ENCODE measurements at places on chromosomes 11 and 22. TPM values are rescaled to one million over a fixed set of nuclear protein-coding genes. Genes with fewer than 3 reads are reported as not detected.

- no peaks in the 10 kb centered on the region for H3K36me3 ChIP-seq
- no peak for DNase-seq
- no peaks in the 10 kb centered on the region for H3K27me3 ChIP-seq
Measured at GRCh38 chr22:49622241-49623105, 205.2 kb downstream of the BRD1 start.

GRCh38 chr11:36061471-36061870, 117.6 kb downstream of the LDLRAD3 start:
- peaks cover 11% of the 10 kb centered on the region for H3K4me1 ChIP-seq
- H3K36me3 ChIP-seq = no peaks in the 10 kb centered on the region
- DNase-seq = no peak
- H3K27me3 ChIP-seq = no peaks in the 10 kb centered on the region
- H3K4me3 ChIP-seq = no peak overlapping the region
- no peak overlapping the region for H3K27ac ChIP-seq

ADM gene
- total RNA-seq = 17.5 TPM

TRIM6 gene
- 3.2 TPM for total RNA-seq

GRCh38 chr11:99501655-99502054, 480.9 kb downstream of the CNTN5 start:
- H3K4me1 ChIP-seq = no peaks in the 10 kb centered on the region
- no peak overlapping the region for H3K27ac ChIP-seq
- H3K27me3 ChIP-seq = no peaks in the 10 kb centered on the region
- no peak overlapping the region for H3K4me3 ChIP-seq
- H3K36me3 ChIP-seq = no peaks in the 10 kb centered on the region

TLCD5 gene
- 13.2 TPM for total RNA-seq

DNA sequence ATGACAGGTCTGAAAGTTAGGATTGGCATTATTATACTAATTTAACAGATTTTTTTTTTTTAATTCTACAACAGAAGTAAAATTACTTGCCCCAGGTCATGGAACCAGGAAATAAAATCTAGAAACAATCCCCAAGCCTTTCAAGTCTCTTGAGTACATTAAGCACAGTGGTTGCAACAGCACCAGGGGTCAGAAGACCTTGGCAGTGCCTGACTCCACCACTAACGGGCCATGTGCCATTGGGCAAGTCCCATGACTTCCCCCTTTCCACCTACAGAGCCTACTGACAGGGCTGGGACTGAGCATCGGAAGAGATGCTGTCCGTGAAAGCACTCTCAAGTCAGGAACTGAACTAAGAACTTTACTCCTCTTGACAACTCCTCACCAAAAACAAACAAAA, 98.6 kb upstream of the AKIP1 start:
- no peak overlapping the region for H3K4me3 ChIP-seq
- H3K27me3 ChIP-seq = no peaks in the 10 kb centered on the region
- no peaks in the 10 kb centered on the region for H3K36me3 ChIP-seq
- H3K4me1 ChIP-seq = peaks cover 19% of the 10 kb centered on the region
- peak; percentile 56 for DNase-seq
- no peak overlapping the region for H3K27ac ChIP-seq

GRCh38 chr11:1953489-1954266, 6.5 kb downstream of the MRPL23 start:
- H3K4me3 ChIP-seq = no peak overlapping the region
- H3K27me3 ChIP-seq = no peaks in the 10 kb centered on the region
- H3K27ac ChIP-seq = no peak overlapping the region
- no peaks in the 10 kb centered on the region for H3K4me1 ChIP-seq

JAM3 gene
- total RNA-seq = 35.4 TPM

- no peak overlapping the region for H3K27ac ChIP-seq
- peaks cover 1% of the 10 kb centered on the region for H3K4me1 ChIP-seq
- no peaks in the 10 kb centered on the region for H3K27me3 ChIP-seq
- no peak for DNase-seq
Measured at GRCh38 chr11:107856981-107857517, 1.5 kb downstream of the SLC35F2 start.

SCUBE1 gene
- 101 TPM for total RNA-seq

THY1 gene
- 0.36 TPM for total RNA-seq

DNA sequence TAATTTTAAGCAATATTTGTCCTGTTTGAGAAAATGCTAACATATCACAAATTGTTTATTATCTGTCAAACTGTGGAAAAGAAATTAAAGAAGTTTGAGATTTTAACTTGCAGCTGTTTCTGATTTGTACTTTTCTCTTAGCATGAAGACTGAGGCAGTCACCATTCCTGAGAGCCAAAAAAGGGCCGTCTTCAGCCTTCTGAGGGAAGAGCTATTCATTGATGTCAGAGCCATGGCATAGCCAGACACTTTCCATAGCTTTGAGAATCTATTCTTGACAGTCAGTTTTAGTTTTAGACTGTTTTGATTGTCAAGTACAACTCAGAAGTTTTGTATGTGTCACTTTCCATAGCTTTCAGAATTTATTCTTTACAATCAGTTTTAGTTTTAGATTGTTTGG, 32.1 kb downstream of the YAP1 start:
- H3K36me3 ChIP-seq = no peaks in the 10 kb centered on the region
- H3K4me1 ChIP-seq = peaks cover 7% of the 10 kb centered on the region
- no peak overlapping the region for H3K4me3 ChIP-seq
- DNase-seq = no peak
- H3K27me3 ChIP-seq = no peaks in the 10 kb centered on the region

DNA sequence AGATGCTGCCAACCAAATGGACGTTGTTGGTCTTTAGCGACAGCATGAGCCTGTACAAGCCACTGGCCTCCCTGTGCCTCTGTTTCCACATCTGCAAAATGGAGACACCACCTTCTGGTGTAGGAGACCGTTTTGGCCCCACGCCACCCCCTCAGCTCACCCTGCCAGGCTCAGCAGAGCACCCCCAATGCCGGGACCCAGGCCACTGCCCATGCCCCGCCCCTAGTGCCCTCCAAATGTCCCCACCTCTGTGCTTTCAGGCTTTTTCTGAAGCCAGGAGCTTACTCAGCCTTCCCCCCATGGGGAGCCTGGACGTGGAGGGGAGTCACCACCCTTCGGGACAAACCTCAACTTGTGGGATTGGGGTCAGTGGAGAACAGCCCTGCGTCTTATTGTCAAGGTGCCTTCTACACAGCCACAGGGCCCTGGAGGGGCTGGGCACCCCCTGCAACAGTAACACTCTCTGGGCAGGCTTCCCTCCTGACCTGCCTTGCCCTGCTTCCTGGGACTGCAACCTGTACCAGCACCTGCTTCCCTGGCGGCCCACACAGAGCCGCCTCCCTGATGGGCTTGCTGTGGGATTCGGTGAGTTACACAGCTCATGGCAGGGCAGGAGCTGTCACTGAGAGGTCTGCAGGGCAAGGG, 24.6 kb upstream of the RTL6 start:
- no peaks in the 10 kb centered on the region for H3K27me3 ChIP-seq
- H3K4me3 ChIP-seq = no peak overlapping the region
- DNase-seq = no peak
- H3K27ac ChIP-seq = no peak overlapping the region

SWAP70 gene
- 20.2 TPM for total RNA-seq

- H3K27ac ChIP-seq = no peak overlapping the region
- no peaks in the 10 kb centered on the region for H3K36me3 ChIP-seq
- no peak overlapping the region for H3K4me3 ChIP-seq
- no peaks in the 10 kb centered on the region for H3K27me3 ChIP-seq
- no peak for DNase-seq
Measured at GRCh38 chr22:31329029-31329428, 17.1 kb downstream of the PATZ1 start.

GLYATL2 gene
- total RNA-seq = not detected

DNA sequence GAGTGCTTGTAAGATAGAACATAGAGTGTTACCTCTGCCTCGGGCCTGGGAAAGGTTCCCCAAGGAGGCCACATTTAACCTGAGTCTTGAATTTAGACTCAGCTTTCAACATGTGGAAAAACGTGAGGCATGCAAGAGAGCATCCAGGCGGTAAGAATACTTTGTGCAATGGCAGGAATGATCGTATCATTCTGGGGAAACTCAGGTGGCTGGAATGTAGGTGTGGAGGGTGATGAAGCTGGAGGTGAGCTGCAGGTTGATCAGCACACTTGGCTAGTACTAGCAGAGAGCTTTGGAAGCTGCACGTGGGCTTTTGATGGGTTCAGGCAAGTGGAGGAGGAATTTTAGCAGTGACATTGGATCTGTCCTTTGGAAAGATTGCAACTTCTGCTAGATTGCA, 270.3 kb upstream of the RAG2 start:
- no peaks in the 10 kb centered on the region for H3K27me3 ChIP-seq
- no peak for DNase-seq
- no peaks in the 10 kb centered on the region for H3K36me3 ChIP-seq
- no peak overlapping the region for H3K4me3 ChIP-seq
- no peaks in the 10 kb centered on the region for H3K4me1 ChIP-seq

BTBD18 gene
- total RNA-seq = not detected

- DNase-seq = peak; percentile 57
- H3K27ac ChIP-seq = peak overlapping the region; percentile 78
- peaks cover 20% of the 10 kb centered on the region for H3K4me1 ChIP-seq
- no peaks in the 10 kb centered on the region for H3K36me3 ChIP-seq
- H3K4me3 ChIP-seq = no peak overlapping the region
Measured at GRCh38 chr11:9759519-9760192, 95.8 kb downstream of the SWAP70 start.

- peaks cover 10% of the 10 kb centered on the region for H3K4me1 ChIP-seq
- no peaks in the 10 kb centered on the region for H3K27me3 ChIP-seq
- H3K27ac ChIP-seq = no peak overlapping the region
- H3K36me3 ChIP-seq = no peaks in the 10 kb centered on the region
- no peak for DNase-seq
Measured at GRCh38 chr22:24160546-24160945, 20.7 kb upstream of the SUSD2 start.

- peaks cover 8% of the 10 kb centered on the region for H3K4me1 ChIP-seq
- no peaks in the 10 kb centered on the region for H3K27me3 ChIP-seq
- no peak overlapping the region for H3K4me3 ChIP-seq
Measured at GRCh38 chr11:126079621-126080124, 17.0 kb upstream of the CDON start.

TUB gene
- total RNA-seq = 33.4 TPM

SAA2 gene
- total RNA-seq = not detected

- H3K4me1 ChIP-seq = peaks cover 5% of the 10 kb centered on the region
- H3K27ac ChIP-seq = no peak overlapping the region
- H3K4me3 ChIP-seq = no peak overlapping the region
Measured at GRCh38 chr22:50701428-50702154, 29.0 kb downstream of the SHANK3 start.

GRCh38 chr11:118295199-118295598, 9.3 kb upstream of the CD3E start:
- H3K27ac ChIP-seq = no peak overlapping the region
- no peak overlapping the region for H3K4me3 ChIP-seq
- no peaks in the 10 kb centered on the region for H3K27me3 ChIP-seq
- H3K36me3 ChIP-seq = no peaks in the 10 kb centered on the region
- H3K4me1 ChIP-seq = no peaks in the 10 kb centered on the region

DNA sequence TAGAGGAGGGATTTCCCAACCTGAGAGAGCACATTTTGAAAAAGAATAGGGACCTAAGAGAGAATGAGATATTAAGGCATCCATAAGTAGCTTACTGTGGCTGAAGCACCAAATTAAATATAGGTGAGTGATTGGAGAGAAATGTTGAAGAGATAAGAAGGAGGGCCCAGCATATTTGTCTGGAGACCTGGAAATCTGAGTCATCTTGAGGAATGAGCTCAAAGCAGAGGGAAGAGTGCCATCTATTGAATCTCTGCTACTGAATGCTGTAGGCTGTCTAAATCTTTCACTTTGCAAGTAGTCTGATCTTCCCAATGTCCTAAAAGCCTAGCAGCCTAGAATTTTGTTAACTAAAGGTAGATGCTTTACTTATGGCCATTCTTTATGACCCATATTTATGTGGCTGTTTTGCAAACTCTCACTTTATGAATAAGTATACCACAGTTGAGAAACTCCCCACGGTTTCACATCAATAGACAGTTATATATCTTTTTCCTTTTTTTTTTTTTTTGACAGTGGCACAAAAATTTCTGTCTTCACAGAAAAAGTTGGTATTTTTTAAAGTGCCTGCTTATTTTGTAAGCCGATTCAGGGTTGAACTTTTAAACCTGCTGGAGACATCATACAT, 2093.5 kb downstream of the LRRC4C start:
- no peaks in the 10 kb centered on the region for H3K4me1 ChIP-seq
- H3K27ac ChIP-seq = no peak overlapping the region
- no peak overlapping the region for H3K4me3 ChIP-seq
- no peaks in the 10 kb centered on the region for H3K36me3 ChIP-seq

- no peaks in the 10 kb centered on the region for H3K36me3 ChIP-seq
- H3K4me3 ChIP-seq = no peak overlapping the region
- no peak for DNase-seq
- H3K27ac ChIP-seq = peak overlapping the region; percentile 35
Measured at GRCh38 chr11:103947546-103947919, 88.9 kb upstream of the DDI1 start.

DNA sequence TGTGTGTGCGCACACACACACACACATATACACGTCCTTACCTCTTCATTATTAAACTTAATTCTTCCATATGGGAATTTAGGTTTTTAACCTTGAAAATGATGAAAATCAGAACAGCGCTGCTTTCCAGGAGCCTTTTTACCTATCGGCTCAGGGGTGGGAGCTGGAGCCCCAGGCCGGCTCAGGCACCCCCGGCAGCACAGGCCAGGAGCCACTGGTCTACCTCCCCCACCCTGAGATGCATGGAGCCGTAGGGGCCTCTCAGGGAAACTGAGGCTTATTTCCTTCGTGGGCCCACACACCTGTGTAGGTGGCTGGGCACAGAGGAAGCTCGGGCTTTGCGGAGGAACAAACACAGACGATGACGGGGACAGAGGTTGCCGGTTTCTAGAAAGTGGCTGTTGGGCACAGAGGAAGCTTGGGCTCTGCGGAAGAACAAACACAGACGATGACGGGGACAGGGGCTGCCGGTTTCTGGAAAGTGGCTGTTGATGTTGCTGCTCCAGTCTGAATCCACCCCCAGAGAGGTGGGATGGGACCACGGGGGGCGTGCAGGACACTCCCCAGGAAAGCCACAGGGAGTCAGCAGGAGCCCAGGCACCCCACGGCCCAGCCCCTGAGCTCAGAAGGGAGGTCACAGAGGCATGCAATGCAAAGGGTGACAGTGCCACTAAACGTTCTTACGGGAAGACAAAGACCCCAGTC, 149.4 kb downstream of the BRD1 start:
- no peaks in the 10 kb centered on the region for H3K27me3 ChIP-seq
- H3K4me1 ChIP-seq = no peaks in the 10 kb centered on the region
- no peaks in the 10 kb centered on the region for H3K36me3 ChIP-seq

GALNT18 gene
- total RNA-seq = 4.1 TPM
